SK-N-DZ (cell line): ENCODE measurements at places on chromosomes 4 and X.
A peak's percentile ranks its signal among the peaks of the same experiment; 100 is the strongest.

GRCh38 chr4:152479428-152480026 lies 56.4 kb downstream of the FBXW7 start:
- no peak for DNase-seq

- no peak for DNase-seq
Measured at GRCh38 chrX:12372111-12372510, 233.8 kb downstream of the FRMPD4 start.

- DNase-seq = no peak
Measured at GRCh38 chr4:83364312-83364711, 29.7 kb upstream of the HPSE start.

- DNase-seq = peak; percentile 53
Measured at GRCh38 chrX:6021316-6022091, 207.2 kb downstream of the NLGN4X start.

DNA sequence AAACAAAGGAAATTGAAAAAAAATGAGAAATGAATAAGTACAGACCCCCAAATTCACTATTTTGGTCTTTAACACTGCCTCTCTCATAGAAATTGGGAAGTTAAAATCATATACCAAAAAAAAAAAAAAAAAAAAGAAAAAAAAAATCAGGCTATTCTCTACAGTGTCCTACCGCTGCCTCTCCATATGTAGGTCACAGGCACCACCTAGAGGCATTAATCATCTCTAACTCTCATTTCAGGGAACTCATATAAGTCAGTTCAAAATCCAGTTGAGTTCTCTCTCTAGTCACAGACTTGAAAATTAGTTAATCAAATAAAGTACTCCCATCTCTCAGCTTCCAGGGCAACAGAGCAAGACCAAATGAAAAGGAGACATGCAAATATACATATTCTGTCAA lies 47.9 kb downstream of the COX18 start:
- peak; percentile 21 for DNase-seq

- DNase-seq = no peak
Measured at GRCh38 chr4:128161138-128161537, 100.0 kb downstream of the LARP1B start.

DNA sequence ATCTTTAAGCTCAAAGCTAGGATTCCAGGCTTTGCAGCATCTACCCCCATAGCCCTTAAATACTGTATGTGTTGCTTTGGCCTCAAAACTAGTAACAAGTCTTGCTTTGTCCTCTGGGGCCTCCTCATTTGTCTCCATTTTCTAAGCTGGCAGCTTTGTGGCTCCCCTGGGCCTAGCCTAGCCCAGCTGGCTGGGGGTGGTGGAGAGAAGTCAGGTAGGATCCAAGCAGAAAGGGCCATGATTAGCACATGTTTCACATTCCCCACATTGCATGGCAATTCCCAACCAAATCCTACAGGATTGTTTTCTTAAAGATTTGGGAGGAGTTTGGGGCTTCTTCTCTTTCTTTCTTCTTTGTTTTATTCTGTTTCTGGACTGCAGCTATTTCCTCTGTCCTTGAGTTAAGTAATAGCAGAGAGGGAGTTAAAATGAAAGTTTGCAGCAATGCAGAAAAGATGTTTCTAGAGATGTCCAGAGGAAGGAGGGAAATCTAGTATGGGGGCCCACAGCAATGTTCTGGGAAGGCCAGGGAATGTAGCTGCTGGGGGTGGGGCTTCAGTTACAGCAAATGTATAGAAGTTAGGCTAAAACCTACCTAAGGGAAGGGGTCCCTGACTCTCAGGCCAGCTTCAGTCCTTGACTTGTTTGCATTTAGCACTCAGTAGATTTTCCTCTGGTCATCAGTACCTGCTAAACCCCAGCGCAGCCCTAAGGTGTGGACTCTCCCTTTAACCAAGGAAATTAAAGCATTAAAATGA lies 92.1 kb downstream of the SHROOM4 start:
- DNase-seq = no peak

- DNase-seq = no peak
Measured at GRCh38 chrX:74911494-74911893, 13.8 kb downstream of the NEXMIF start.

- no peak for DNase-seq
Measured at GRCh38 chr4:94909645-94910044, 151.9 kb downstream of the BMPR1B start.
